Caki2 (cell line): ENCODE measurements at places on chromosomes 2 and 18. TPM values are rescaled to one million over a fixed set of nuclear protein-coding genes. Genes with fewer than 3 reads are reported as not detected.

DNA sequence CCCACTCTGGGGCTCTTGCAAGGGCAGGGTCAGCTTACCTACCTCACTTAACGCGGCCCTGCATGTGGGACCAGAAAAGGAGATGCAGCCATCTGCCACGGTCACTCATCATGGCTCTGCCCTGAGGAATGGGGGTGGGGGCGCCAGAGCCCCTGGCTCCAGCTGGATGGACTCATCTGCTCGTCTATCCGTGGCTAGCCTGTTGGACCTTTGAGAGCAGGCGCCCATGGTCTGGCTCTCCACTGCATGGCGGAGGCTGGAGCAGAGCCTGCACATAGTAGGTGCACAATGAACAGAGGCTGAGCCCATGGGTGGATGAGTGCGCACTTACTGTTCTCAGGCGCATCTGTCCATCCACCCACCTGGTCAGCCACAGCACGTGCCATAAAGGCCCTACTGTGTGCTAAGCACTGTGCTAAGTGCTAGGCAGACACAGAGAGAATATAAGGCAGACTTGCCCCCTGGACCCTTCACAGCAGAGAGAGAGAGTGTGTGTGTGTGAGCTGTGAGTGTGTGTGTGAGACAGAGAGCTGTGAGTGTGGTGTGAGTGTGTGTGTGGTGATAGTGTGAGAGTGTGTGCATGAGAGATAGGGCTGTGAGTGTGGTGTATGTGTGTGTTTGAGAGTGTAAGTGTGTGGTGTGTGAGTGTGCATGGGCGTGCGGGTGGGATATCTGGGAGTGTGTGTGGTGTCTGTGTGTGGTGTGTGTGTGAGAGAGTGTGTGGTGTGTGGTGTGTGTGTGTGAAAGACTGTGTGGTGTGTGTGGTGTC lies 151.3 kb downstream of the TFCP2L1 start:
- no peak for DNase-seq

GRCh38 chr2:241041589-241042158 lies 43.3 kb downstream of the SNED1 start:
- DNase-seq, result no peak

Gene TEKT4
- not detected in 2 replicates for total RNA-seq

- no peak for DNase-seq
Measured at GRCh38 chr2:148746973-148747372, 102.4 kb downstream of the EPC2 start.

GRCh38 chr18:60549338-60549960 lies 176.9 kb upstream of the MC4R start:
- peak; percentile 14 for DNase-seq

DNA sequence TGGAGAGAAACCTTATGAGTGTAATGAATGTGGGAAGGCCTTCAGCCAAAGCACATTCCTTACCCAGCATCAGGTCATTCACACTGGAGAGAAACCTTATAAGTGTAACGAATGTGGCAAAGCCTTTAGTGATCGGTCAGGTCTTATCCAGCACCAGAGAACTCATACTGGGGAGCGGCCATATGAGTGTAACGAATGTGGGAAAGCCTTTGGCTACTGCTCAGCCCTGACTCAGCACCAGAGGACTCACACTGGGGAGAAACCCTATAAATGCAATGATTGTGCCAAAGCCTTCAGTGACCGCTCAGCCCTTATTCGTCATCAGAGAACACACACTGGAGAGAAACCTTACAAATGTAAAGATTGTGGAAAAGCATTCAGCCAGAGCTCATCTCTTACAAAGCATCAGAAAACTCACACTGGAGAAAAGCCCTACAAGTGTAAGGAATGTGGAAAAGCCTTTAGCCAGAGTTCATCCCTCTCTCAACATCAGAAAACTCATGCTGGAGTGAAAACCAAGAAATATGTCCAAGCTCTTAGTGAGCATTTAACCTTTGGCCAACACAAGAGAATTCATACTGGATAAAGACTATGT lies 7.8 kb downstream of the ZNF892 start:
- peak; percentile 19 for DNase-seq

Gene SLC1A4
- 30.7 and 39.1 TPM in 2 replicates for total RNA-seq

GRCh38 chr2:226575928-226576327 lies 223.7 kb downstream of the IRS1 start:
- DNase-seq, result no peak

Gene G6PC2
- total RNA-seq, result not detected in 2 replicates

Gene PROKR1
- not detected in 2 replicates for total RNA-seq

Gene LRP2
- total RNA-seq, result not detected in 2 replicates

GRCh38 chr2:133788386-133788785 lies 220.1 kb upstream of the NCKAP5 start:
- no peak for DNase-seq

Gene MATN3
- 2.6 and 3.6 TPM in 2 replicates for total RNA-seq

- DNase-seq, result no peak
Measured at GRCh38 chr18:5311301-5311989, 15.9 kb upstream of the ZBTB14 start.

DNA sequence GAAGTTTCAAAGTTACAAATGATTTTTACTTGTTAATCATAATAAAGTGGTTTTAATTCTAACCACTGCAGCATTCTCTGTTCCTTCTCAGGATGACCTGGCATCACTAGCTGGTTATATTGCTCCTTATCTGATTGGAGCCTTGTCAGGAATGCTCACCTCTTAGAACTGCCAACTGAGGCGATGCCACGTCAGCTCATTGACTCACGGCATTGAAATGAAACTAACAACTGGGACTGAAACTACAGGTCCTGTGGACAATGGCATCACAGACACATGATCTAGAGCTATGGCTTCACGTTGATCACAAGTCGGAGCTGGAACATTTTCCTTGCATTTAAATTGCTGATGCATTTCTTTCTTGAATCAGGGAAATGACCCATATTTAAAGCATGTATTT lies 54.9 kb upstream of the MAP2 start:
- DNase-seq, result peak; percentile 92

Gene FEZ2
- total RNA-seq, result 52.6 and 64.1 TPM in 2 replicates

DNA sequence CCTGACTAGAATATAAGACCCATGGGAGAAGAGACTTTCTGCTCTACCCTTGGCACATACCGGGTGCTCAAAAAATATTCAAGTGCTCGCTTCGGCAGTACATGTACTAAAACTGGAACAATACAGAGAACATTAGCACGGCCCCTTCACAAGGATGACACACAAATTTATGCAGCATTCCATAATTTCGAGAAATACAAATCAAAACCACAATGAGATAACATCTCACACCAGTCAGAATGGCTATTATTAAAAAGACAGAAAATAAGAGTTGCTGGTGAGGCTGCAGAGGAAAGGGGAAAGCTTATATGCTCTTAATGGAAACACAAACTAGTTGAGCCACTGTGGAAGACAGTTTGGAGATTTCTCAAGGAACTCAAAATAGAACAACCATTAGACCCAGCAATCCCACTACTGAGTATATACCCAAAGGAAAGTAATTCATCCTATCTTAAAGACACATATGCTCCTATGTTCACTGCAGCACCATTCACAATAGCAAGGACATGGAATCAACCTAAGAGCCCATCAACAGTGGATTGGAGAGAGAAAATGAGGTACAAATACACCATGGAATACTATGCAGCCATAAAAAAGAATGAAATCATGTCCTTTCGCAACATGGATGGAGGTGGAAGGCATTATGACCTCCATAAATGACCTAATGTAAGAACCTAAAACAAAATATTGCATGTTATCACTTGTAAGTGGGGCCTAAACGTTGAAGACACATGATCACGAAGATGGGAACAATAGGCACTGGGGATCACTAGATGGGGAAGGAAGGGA lies 71.6 kb upstream of the CYP1B1 start:
- DNase-seq, result no peak

DNA sequence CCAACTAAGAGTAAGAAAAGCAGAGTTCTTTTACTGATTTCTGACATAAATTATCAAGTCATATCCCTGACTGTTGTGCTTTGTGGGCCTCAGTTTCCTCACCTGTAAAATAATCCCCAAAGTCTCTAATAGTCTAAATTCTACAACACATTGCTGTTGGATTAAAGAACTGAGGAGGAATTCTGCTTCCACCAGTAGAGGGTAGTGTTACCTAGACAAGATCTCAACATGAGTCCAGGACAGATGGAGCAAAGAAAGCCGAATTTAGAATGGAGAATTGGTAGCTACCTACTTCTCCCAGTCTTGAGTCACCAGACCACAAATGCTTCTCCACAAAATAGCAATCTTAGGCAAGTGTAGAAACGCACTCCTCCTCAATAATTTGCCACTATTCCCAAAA lies 462.5 kb upstream of the FSHR start:
- peak; percentile 7 for DNase-seq

Gene RRM2
- total RNA-seq, result 14.7 and 19.4 TPM in 2 replicates

Gene MOCOS
- 3.7 and 10.2 TPM in 2 replicates for total RNA-seq

Gene SCTR
- total RNA-seq, result not detected in 2 replicates

DNA sequence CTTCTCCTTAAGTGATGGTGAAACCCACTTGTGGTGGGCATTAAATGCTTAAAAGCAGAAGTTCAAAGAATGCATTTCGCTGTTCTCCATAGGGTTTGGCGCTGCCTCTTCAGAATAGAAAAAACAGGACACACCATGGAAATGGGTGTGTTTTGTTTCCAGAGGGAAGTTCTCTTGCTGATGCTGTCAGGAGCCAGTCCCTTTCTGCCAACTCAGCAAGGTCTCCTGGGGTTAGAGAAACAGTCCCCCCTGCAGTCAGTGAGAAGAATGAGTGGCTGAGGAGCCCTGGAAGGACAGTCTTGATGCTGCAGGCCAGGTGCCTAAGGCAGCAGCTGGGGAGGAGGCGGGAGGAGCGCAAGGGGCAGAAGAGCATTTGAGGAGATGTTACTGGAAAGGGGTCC lies 37.8 kb upstream of the ASAP2 start:
- no peak for DNase-seq

Gene CABYR
- 12.3 and 39.6 TPM in 2 replicates for total RNA-seq

Gene POTEE
- 0.10 and 0.67 TPM in 2 replicates for total RNA-seq

Gene REG3G
- not detected in 2 replicates for total RNA-seq

Gene MAL
- 1.4 TPM in 1 of 2 replicates, not detected in the other for total RNA-seq

GRCh38 chr2:58045580-58046334 lies 849 bp upstream of the VRK2 start:
- peak; percentile 21 for DNase-seq

Gene MRO
- total RNA-seq, result not detected in 2 replicates
